ENCODE measurements at places on chromosomes 16 and 17.

GRCh38 chr16:57386381-57386951 lies 14.2 kb downstream of the CX3CL1 start:
- no peak for DNase-seq

DNA sequence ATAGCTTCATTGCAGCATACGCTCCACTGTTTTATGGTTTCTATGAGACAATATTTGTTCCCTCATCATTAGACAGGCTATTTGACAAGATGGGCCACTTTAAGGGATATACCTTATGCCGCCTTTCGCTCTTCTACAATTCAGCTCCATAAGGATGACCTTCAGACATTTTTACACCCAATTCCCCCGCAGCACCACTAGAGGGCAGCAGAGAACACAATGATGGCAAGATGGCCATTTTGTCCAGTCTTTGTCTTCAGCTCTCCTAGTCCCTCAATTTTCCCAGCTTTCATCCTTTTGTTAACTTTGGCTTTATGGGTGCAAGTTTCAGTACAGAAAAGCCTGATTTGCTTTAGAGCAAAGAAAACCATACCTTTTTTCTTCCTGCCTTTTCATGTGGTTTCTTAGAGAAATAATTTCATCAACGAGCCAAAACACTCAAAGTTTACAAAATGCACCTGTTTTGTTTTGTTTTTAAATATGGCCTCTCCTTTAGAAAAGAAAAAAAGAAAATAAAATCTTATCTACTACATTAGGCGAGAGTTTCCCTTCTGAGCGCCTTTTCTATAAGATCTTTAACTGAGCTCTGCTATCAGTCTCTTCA lies 355.3 kb downstream of the TOX3 start:
- peak; percentile 61 for DNase-seq

- DNase-seq: no peak
Measured at GRCh38 chr16:70651524-70651923, 5.2 kb downstream of the IL34 start.

GRCh38 chr16:27681681-27682080 lies 131.7 kb downstream of the KATNIP start:
- DNase-seq: no peak

All from GM20000 (cell line).